DMS 273 treated with DMSO at 0.1 percent for 48 hours (cell line): ENCODE measurements at places on chromosomes 3 and 15.

- DNase-seq, result no peak
Observed at GRCh38 chr3:115790759-115791158, 167.4 kb downstream of the GAP43 start.

GRCh38 chr3:187274977-187275338 is 16.6 kb downstream of the MASP1 start:
- DNase-seq, result no peak

DNA sequence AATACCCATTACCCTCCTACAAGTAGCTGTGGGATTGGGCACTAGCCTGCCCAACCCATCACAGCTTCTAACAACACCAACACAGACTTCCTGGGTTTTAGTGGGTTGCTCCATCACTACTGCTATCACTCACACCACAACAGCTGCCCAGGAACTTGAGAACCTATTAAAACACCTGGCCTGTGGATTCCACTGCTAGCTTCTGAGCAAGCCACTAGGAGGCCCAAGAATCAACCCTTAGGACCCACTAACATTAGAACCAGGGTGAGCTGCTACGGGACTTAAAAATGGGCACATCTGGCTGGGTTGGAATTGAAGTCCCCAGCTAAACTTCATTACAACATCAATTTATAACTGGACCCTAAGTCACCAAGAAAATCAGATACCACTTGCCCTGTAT is 113.2 kb upstream of the TP63 start:
- DNase-seq, result no peak

GRCh38 chr3:154598166-154598565 is 168.2 kb upstream of the GPR149 start:
- DNase-seq, result no peak

DNA sequence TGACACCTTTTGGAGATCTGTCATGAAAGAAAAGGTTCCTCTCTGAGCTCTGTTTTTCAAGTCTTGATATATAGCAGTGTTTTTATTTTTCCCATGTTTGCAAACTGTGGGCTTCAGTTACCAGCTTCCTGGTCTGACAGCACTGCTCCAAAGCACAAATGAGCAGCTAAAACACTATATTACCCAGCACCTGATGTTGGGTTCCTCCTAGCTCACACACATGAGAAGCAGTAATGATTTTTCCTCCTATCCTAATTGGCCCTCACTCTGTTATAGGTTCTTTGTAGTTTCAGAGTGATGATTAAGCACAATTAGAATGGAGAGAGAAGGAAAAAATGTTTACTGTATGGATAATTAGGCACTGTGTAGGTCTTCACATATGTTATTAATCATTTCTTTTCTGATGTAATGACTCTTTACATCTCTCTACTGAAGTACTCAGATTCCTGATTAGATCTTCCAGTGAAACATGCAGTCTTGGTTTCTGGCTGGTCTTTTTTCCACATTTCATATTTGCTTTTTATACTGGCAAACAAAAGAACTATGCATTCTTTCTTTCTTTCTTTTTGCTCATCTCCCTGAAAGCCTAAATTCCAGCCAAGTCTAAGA is 939.7 kb downstream of the NSUN3 start:
- DNase-seq, result no peak
